Left renal cortex interstitium (tissue), 4 donors: ENCODE measurements at places on chromosomes 1 and 21.

DNA sequence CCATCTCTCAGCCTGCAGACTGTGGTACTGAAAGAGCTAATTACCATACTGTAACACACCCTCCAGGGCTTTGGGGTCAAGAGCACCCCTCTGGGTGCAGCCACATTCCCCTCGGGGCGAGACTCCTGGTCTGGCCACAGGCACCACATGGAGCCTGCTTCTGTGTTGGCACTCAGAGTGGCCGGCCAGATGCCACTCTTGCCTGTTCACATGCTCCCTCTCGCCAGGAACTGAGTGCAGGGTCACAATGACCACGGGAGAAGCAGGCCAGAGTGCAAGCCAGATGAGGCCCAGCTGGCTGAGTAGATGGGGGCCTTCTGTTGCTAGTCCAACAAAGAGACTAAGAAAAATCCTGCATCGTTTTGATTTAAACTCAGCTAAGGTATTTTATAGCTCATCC is 864.0 kb downstream of the KCNT2 start:
- no peak for DNase-seq

DNA sequence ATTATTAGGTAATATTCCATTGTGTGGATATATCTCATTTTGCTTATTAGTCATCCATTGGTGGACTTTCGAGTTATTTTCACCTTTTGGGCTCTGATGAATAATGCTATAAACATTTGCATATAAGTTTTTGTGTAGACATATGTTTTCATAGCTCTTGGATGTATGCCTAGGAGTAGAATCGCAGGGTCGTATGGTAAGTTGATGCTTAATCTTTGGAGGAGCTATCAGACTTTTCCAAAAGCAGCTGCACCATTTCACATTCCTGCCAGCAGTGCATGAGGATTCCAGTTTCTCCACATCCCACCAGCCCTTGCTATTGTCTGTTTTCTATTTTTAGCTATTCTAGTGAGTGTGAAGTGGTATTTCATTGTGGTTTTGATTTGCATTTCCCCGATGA is 120.3 kb upstream of the TMEM51 start:
- DNase-seq, result no peak

DNA sequence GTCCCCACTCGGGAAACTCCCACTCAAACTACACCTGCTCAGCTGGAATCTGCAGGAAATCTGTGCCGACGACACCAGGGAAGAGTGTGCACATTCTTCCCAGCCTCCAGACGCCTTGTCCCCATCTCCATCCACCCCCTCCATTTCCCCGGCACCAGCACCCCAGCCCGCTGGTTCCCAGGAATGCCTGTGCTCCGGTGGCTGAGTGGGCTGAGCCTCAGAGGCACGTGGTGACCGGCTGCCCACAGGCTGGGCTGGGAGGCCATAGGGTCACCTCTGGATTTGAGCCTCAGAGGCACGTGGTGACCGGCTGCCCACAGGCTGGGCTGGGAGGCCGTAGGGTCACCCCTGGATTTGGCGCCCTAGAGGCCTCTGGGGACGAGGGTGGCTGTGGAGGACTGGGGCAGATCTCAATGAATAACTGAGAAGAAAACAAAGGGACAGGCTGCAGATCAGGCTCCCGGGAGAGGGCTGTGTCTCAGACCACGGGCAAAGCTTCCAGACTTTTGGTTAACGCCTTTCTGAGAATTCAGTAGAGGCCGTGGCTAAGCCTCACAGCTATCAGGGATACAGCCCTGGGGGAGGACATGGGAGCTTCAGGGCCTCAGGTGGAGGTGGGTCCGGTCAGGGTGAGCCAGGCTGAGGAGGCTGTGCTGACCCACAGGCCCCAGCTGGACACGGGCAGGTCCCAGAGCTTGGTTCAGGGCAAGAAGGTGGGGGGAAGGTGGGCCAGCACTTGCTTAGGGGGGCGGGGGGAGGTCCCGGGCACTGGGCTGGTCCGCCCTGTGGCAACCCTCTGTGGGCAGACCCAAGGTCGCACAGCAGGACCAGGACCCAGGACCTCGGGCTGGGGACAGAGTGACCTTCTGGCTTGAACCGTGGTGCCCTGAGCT is 17.3 kb upstream of the TTLL10 start:
- DNase-seq, result no peak

DNA sequence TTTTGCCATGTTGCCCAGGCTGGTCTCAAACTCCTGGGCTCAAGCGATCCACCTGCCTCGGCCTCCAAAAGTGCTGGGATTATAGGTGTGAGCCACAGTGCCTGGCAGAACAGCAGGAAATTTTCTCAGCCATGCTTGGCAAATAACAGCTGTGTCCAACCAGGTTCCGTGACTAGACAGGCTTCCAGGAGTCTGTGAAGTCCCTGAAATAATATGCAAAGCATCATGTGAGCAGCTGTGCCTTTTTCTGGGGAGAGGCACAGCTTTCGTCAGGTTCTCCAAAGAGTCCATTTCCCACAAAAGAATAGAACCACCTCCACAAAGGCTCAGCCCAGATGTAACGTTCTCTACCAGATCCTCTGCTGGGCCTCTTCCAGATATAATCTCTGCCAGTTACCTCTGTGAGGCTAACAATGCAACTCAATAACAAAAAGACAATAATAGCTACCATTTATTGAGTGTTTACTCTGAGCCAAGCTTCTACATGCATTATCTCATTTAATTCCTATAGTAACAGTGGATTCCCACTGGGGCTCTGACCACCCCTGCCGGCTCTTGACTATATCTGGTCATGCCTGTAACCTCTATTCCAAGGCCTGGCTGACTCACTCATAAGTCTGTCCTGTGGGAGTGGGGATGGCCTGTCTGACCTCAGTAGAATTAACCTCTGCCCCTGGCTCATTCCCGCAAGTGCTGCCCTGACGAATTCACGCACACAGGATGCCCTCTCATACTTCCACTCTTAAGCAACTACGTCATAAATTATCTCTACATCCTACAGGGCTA is 4.0 kb upstream of the NKAIN1 start:
- no peak for DNase-seq

- DNase-seq, result no peak
These were observed 31.2 kb upstream of the ZNF678 start for GRCh38 chr1:227532019-227532619.

DNA sequence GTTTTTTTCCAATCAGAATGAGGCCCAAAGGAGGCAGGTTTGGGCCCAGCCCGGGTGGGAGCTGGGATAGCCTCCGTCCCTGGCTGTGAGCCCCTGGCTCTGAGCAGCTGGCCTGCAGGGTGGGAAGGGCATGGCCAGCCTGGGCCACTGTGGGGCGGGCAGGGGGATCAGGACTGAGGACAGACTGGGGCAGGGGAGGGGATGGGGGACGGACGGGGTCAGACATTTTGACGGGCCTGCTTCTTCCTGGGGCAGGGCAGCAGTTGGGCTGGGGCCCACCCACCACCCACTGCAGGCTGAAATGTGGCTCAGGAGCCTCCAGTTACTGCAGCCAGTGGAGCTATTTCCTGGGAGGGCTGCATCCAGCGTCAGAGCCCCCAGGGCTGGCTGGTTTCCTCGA is 2.5 kb upstream of the SLC6A9 start:
- DNase-seq, result no peak

GRCh38 chr1:230204842-230205241 is 137.8 kb downstream of the GALNT2 start:
- no peak for DNase-seq

GRCh38 chr1:68046885-68047658 is 3.4 kb downstream of the DIRAS3 start:
- DNase-seq, result no peak

DNA sequence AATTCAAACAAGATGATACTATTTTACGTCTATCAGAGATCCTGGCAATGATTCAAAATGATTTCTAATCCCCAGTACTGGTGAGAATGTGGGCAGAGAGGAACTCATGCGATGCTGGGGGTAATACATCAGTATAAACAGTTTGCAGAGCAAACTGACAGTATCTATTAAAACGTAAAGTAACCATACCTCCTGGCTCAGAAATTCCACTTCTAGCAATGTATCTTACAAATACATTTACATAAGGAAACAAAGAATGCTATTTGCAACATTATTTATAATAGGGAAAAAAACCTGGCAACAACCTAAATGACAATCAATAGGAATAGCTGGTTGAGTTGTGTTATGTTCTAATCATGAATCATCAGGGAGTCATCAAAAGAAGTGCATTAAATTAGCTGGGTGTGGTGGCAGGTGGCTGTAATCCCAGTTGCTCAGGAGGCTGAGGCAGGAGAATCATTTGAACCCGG is 15.9 kb downstream of the RCAN1 start:
- DNase-seq, result no peak

GRCh38 chr1:220828950-220829586 is 42.4 kb downstream of the MTARC1 start:
- no peak for DNase-seq
